Hepatocyte (in vitro differentiated cells): ENCODE measurements at places on chromosomes 5 and 9. TPM values are rescaled to one million over a fixed set of nuclear protein-coding genes. Genes with fewer than 3 reads are reported as not detected.
A peak's percentile ranks its signal among the peaks of the same experiment; 100 is the strongest.

- DNase-seq: peak; percentile 78
Measured at GRCh38 chr5:103373597-103374472, 115.3 kb downstream of the MACIR start.

Gene ZNF366
- not detected in 2 replicates for polyA plus RNA-seq

DNA sequence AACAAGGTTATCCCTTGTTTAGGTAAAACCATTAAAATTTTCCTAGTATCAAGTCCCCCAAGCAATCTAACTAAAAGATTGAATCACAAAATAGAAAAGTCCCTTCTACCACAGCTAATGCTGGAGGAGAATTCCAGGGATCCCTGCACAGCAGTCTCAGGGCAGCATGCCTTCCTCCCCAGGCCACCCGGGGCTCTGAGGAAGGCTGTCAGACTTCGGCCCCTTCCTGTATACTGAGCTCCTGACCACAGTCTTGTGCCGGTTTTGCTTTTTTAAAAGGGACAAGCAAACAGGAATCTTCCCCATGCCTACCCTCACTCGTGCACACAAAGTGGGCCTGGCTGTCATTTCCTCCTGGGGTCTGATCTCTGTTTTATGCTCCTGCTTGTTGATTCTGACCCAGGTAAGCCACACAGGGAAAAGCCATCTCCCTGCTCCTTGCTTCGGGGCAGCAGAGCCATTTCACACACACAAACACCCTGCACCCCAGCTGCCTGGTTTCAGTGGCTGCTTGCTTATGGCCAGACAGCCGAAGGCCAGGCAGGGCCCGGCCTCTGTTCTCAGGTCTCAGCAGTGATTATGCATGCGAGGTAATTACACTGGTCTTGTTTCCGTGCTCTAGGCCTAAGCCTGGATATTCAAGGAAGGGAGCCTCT lies 211.9 kb downstream of the NXNL2 start:
- DNase-seq: no peak

- no peak for DNase-seq
Measured at GRCh38 chr5:52961274-52961681, 27.9 kb upstream of the ITGA2 start.

- peak; percentile 83 for DNase-seq
Measured at GRCh38 chr9:133874060-133874657, 118.0 kb downstream of the VAV2 start.

GRCh38 chr5:53323943-53324642 lies 156.3 kb upstream of the FST start:
- DNase-seq: no peak

DNA sequence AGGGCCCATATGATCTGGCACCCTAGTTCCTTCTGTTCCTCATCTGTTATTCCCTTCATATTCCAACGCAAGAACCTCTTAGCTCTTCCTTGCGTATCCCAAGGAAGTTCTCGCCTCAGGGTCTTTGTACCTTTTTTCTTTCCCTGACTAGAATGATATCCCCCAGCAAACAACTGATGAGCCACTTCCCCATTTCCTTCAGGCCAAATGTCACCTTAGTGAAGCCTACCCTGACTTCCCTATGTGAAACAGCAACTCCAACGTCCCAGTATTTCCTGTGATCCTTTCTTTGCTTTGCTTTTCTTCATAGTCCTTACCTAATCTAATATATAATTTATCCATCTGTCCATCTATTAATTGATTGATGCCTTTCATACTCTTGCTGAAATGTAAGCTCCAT lies 47.9 kb downstream of the ERCC8 start:
- DNase-seq: no peak

DNA sequence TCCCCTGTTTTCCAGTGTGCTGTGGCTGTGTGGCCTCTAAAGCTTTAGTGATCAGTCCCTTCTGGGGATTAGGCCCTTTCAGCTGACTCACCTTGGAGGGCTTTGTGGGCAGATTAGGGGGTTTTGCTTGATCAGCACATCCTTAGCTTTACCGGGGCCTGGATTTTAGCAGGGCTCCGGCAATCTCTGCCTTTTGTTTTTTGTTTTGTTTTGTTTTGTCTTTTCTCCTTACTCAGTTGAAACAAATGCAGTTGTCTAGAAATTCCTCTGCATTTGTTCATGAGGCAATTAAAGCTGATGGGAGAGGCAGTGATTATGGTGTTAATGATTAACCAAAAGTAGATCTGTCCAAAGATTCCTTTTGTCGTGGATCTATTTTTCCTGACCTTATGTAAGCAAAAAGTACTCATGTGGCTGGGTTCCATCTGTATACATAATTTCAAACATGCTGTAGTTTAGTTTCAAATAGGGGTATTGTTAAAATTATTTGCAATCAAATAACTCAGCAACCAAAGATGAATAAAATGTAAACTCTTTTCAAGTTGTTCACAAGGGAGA lies 5.2 kb upstream of the TDRD7 start:
- no peak for DNase-seq

- DNase-seq: no peak
Measured at GRCh38 chr5:120532835-120533234, 68.7 kb downstream of the PRR16 start.

GRCh38 chr5:39021413-39021812 lies 52.8 kb downstream of the RICTOR start:
- no peak for DNase-seq

GRCh38 chr9:91720313-91720712 lies 229.7 kb downstream of the ROR2 start:
- no peak for DNase-seq

- DNase-seq: no peak
Measured at GRCh38 chr5:150596826-150597225, 43.6 kb upstream of the SYNPO start.

- DNase-seq: no peak
Measured at GRCh38 chr5:168591302-168592013, 12.3 kb upstream of the PANK3 start.

GRCh38 chr5:43255704-43256103 lies 57.5 kb downstream of the HMGCS1 start:
- DNase-seq: no peak

GRCh38 chr5:153974813-153975163 lies 63.9 kb downstream of the FAM114A2 start:
- no peak for DNase-seq

Gene ADCY2
- polyA plus RNA-seq: 3.2 and 4.5 TPM in 2 replicates

Gene DNAI1
- not detected in 2 replicates for polyA plus RNA-seq

- DNase-seq: no peak
Measured at GRCh38 chr5:180139731-180140055, 68.1 kb upstream of the RNF130 start.

Gene DNAH5
- 0.17 and 0.64 TPM in 2 replicates for polyA plus RNA-seq

DNA sequence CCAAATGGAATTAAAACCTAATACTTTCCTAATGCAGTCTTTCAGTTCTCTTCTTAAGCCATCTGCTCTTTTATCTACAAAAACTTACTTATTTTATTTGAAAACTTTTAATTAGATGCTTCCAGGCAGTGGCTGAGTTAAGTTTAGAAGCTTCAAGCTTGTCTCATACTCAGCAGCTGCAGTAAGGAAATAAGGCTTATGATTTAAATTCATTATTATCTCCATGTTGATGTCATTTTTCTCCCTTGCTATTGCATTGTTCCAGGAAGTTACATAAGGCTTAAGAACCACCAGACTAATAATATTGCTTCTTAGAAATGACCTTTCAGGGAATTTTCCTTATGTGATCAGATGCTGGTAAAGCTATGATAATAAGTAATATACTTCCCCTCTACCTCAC lies 119.6 kb downstream of the PPP2R2B start:
- DNase-seq: no peak

Gene PHF24
- polyA plus RNA-seq: 0.06 and 0.11 TPM in 2 replicates

DNA sequence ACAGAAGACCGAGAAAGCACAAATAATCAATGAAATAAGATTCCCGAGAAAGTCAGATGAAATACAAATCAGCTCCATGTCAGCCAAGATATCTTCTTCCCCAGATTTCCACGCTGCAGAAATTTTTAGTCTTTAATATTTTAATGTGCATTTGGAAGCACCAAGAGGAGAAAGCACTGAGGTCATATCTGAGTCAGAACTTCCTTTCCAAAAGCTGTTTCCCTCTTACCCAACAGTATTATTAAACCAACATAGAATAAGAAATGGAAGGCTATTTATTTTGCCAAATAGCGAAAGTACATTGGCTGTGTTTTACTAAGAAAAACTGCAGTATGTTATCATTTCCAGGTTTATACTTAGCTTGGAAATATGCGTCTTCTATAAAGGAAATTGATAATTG lies 772.1 kb upstream of the CDH9 start:
- DNase-seq: no peak

GRCh38 chr9:83138422-83139135 lies 75.6 kb upstream of the RASEF start:
- no peak for DNase-seq

DNA sequence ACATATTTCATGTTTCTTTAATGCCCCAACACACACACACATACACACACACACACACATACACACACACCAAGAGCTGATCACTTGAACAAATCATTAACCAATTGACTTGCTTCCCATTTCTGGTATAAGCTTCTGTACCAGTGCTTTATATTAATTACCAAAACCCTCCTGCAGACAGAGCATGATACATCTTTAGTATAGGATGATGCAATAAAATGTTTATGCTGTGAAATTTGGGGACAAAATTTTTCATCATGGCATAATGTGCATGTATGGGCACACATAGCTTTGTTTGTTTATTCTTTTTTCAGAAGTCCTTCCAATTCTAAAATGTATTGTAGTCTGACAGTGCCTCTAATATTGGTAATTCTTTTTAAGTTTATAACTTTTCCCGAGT lies 34.5 kb downstream of the SLC1A3 start:
- no peak for DNase-seq

Gene CAST
- 140 and 169 TPM in 2 replicates for polyA plus RNA-seq

- DNase-seq: no peak
Measured at GRCh38 chr5:114070093-114070722, 291.7 kb upstream of the KCNN2 start.

- DNase-seq: no peak
Measured at GRCh38 chr9:38626006-38626405, 5.6 kb upstream of the ANKRD18A start.

GRCh38 chr5:150765011-150765798 lies 6.4 kb upstream of the DCTN4 start:
- no peak for DNase-seq

DNA sequence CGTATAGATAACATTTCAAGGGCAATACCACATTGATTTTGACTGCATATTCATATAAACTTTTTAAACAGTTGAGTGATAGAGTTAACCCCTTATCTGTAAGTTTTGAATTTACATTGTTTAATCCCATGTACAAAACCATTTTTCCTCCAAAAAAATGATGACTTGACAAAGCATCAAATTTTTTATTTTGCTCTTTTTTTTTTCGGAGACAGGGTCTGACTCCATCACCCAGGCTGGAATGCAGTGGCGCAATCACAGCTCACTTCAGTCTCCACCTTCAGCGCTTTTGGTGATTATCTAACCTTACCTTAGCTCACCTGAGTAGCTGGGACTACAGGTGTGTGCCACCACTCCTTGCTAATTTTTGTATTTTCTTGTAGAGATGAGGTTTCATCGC lies 1670.1 kb upstream of the CDH9 start:
- DNase-seq: no peak

- DNase-seq: no peak
Measured at GRCh38 chr9:86176468-86176867, 77.1 kb upstream of the GOLM1 start.

- peak; percentile 49 for DNase-seq
Measured at GRCh38 chr5:117590944-117591343, 1016.3 kb upstream of the SEMA6A start.

- DNase-seq: peak; percentile 78
Measured at GRCh38 chr9:69324549-69325401, at the start of gene ENTREP1. Gene ENTREP1 (plus strand): TSS chr9:69325215. CDS start chr9:69325310, 95 bp downstream.

Gene WDR36
- 9.1 and 9.3 TPM in 2 replicates for polyA plus RNA-seq
